Activated CD8-positive, alpha-beta T cell treated with anti-CD3 and anti-CD28 coated beads, Interleukin-2, amount 10 ng/mL, durations not matched to agents 7 days and 5 days (primary cell): ENCODE measurements at places on chromosomes 12 and 14.
A peak's percentile ranks its signal among the peaks of the same experiment; 100 is the strongest.

- DNase-seq: no peak
Measured at GRCh38 chr14:91089958-91090535, 23.8 kb upstream of the DGLUCY start.

GRCh38 chr12:121534495-121535148 is 46.2 kb downstream of the KDM2B start:
- peak; percentile 51 for DNase-seq

- DNase-seq: no peak
Measured at GRCh38 chr12:110024051-110024450, 24.3 kb downstream of the C12orf76 start.

- DNase-seq: no peak
Measured at GRCh38 chr14:74836251-74836960, 39.5 kb downstream of the PROX2 start.

GRCh38 chr14:88324930-88325329 is 1.9 kb upstream of the KCNK10 start:
- DNase-seq: no peak

GRCh38 chr14:82778601-82779000 is 1244.9 kb upstream of the SEL1L start:
- DNase-seq: no peak
